ENCODE measurements at places on chromosomes 12 and 14.

GRCh38 chr12:13169272-13169671, 27.3 kb upstream of the EMP1 start:
- DNase-seq, result no peak

DNA sequence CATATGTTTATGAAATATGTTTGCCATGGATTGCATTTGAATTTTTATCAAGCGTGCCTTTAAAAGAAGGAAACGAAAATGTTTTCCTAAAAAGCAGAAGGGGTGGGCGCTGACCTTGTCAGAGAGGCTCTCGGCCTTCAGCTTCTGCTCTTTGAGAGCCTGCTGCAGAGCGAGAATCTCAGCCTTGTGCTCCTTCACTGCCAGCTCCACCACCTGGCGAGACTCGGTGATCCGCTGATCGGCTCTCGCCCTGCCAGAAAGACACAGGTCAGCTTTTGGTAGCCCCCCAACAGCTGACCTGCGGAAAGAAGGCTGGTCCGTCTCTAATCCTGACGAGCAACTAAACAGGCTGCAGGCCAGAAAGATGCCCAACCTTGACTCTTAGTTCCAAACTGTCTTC, 62.4 kb downstream of the PRKAB1 start:
- no peak for DNase-seq

DNA sequence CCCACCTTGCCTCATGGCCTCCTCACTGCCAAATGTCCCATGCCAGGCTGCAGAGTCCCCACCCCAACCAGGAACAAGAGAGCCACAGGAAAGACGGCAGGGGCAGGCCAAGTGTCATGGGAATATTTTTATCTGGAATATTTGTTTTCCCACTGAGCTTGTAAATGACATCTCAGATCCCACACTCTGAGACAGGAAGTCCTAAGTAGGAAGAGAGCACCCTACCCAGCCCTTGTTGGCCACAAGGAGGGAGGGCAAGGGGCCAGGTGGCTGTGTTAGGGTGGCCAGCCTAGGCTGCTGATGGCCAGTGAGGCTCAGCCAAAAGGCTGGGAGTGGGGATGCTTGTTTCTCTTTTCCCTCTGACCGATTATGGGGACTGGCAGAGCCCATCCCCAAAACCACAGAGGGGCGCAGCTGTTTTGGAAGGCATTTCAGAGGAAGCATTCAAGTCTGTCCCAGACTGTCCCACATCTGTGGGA, 7.7 kb upstream of the MEG3 start:
- no peak for DNase-seq

GRCh38 chr14:29016050-29016900, 249.7 kb downstream of the FOXG1 start:
- DNase-seq, result no peak

DNA sequence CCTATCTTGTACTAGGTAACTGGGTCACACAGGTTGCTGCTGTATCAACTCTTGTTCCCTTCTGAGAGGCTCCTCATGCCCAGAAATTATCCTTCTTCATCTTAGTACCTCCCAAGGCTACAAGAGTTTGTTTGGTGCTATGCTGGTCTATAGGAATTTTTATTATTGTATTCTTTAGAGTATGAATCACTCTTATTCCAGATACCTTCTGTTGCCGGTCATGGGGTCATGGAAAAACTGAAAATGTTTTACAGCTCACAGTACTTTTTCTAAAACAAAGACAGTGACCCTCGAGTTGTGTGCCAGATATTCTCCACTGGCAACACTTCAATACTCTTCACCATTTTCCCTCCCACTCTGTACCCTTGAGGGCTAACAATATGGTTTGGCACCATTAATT, 1598.0 kb upstream of the TMEM132C start:
- DNase-seq, result no peak

GRCh38 chr14:69316449-69317101, 56.6 kb downstream of the GALNT16 start:
- no peak for DNase-seq

- no peak for DNase-seq
Measured at GRCh38 chr12:124837958-124838803, 25.5 kb downstream of the SCARB1 start.

DNA sequence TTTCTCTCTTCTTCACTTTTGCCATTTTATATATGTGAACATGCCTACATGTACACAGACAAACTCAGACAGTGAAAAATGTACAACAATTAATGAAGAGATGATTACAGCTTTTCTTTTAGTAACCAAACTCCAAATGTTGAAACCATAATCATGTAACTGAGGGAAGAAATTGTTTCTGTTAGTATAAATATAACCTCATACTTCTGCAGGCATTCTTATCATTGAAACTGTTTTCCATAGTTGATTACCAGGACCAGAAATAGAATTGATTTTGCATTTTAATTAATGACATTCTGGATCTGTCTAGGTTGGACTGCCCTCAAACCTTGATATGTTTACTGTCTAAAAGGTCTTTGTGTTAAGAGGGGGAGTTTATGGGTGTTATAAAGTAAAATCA, 3.2 kb downstream of the ANO4 start:
- no peak for DNase-seq

DNA sequence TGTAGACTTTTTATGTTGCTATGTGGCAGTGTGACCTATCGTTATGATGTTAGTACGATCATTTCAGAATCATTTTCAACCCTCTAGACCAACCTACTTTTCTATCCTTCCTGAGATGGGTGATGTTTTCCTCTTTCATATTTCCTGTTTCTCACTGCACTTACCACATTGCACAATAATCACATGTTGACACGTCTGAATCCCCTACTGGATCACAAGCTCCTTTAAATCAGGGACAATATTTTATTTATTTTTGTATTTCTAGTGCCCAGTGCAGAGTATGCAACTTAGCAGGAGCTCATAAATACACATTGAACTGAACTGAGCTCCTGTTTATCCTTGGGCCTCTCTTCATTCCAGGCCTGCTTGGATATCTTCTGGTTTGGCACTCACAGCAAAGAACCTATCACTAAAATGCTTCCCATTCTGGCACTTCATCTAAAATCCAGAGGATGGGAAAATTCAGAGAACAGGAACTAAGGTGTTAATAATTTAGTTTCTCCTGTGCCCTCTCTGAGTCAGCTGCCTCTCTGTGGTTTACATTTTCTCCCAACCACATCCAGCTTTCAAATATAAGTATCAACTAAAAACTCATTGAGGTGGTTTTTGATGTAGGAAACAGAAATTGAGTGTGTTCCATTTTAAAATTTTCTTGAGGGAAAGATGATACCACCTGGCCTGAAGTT, 69.4 kb upstream of the DYRK2 start:
- DNase-seq, result no peak

DNA sequence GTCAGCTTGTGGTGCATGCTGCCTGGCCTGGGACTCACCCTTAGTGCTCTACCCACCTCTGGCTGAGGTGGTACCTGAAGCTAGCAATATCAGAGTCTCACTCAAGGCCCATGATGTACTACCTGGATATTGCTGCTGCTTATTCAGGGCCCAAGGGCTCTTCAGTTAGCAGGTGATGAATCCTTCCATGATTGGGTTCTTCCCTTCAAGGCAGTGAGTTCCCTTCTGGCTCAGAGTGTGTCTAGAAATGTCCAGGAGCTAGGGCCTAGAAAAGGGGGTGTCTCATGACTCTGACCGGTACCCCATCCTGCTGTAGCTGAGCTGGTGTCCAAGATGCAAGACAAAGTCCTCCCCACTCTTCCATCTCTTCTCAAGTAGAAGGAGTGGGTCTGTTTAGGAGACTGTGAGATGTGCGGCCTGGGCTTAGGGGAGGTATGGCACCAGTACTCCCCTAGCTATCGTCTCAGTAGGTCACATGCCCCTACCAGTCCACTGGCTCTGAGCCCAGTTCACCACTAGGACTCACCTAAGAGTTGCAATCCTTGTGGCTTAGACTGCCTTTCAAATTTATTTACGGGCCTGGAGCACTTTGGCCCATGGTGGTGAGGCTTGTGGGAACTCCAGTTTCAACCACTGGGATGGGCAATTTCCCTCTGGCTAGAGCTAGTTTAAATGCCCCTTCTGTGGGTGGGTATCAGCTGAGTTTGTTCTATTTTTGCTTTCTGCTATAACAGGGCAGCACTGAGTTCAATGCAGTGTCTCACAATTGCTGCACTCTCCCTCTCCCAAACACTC, 12.2 kb downstream of the PRORP start:
- DNase-seq, result no peak

GRCh38 chr14:34460295-34460694, 1.7 kb downstream of the SPTSSA start:
- DNase-seq, result no peak

GRCh38 chr14:77204459-77204771, 22.8 kb downstream of the TMEM63C start:
- DNase-seq, result no peak

All from activated gamma-delta T cell (primary cell).